Articular chondrocyte of knee joint (primary cell): ENCODE measurements at places on chromosomes 1 and 21. TPM values are rescaled to one million over a fixed set of nuclear protein-coding genes. Genes with fewer than 3 reads are reported as not detected.

FALEC gene
- total RNA-seq = not detected in 2 replicates

TLCD4 gene
- total RNA-seq = 4.4 and 5.1 TPM in 2 replicates

DNM3 gene
- total RNA-seq = 2.4 and 3.8 TPM in 2 replicates

BATF3 gene
- 0.97 TPM in 1 of 2 replicates, not detected in the other for total RNA-seq

GCSAML gene
- total RNA-seq = not detected in 2 replicates

IQGAP3 gene
- 17.2 and 19.9 TPM in 2 replicates for total RNA-seq

FCRLB gene
- total RNA-seq = 1.3 and 2.1 TPM in 2 replicates

LYPD8 gene
- not detected in 2 replicates for total RNA-seq

ADORA1 gene
- 15.8 and 20.2 TPM in 2 replicates for total RNA-seq

L1TD1 gene
- not detected in 2 replicates for total RNA-seq

CFAP107 gene
- not detected in 2 replicates for total RNA-seq

PFKFB2 gene
- total RNA-seq = 10.2 and 15.8 TPM in 2 replicates

PCBP3 gene
- total RNA-seq = 3.5 and 5.8 TPM in 2 replicates

FMN2 gene
- total RNA-seq = 0.26 and 11.8 TPM in 2 replicates

GSTM1 gene
- 19.2 TPM in 1 of 2 replicates, not detected in the other for total RNA-seq

CCDC185 gene
- total RNA-seq = not detected in 2 replicates

RIPPLY3 gene
- total RNA-seq = 0.11 TPM in 1 of 2 replicates, not detected in the other

GREM2 gene
- total RNA-seq = 0.39 and 5.1 TPM in 2 replicates

GPR157 gene
- 3.7 and 5.7 TPM in 2 replicates for total RNA-seq

OR10J1 gene
- total RNA-seq = not detected in 2 replicates

PPM1J gene
- 0.65 and 0.78 TPM in 2 replicates for total RNA-seq

KCNA3 gene
- total RNA-seq = not detected in 2 replicates

DNAJB4 gene
- 69.1 and 94.3 TPM in 2 replicates for total RNA-seq

S100B gene
- 8.5 and 28.0 TPM in 2 replicates for total RNA-seq

PIGM gene
- 7.4 and 8.6 TPM in 2 replicates for total RNA-seq

HTR1D gene
- 0.11 TPM in 1 of 2 replicates, not detected in the other for total RNA-seq

MEGF6 gene
- 102 and 106 TPM in 2 replicates for total RNA-seq

PALMD gene
- 38.3 TPM in 2 replicates for total RNA-seq

MTARC2 gene
- total RNA-seq = 9.2 and 11.2 TPM in 2 replicates

S100A3 gene
- 2.0 and 3.7 TPM in 2 replicates for total RNA-seq

TSSK3 gene
- total RNA-seq = 0.54 and 1.7 TPM in 2 replicates

PTGFR gene
- 82.3 and 101 TPM in 2 replicates for total RNA-seq

ASCL5 gene
- total RNA-seq = not detected in 2 replicates

LDLRAD2 gene
- 0.39 TPM in 1 of 2 replicates, not detected in the other for total RNA-seq

SLFNL1 gene
- total RNA-seq = 0.43 and 0.65 TPM in 2 replicates

ATP1A2 gene
- 0.22 and 0.91 TPM in 2 replicates for total RNA-seq
